Activated CD8-positive, alpha-beta memory T cell treated with anti-CD3 and anti-CD28 coated beads, Interleukin-2, amount 10 ng/mL, durations not matched to agents 7 days and 5 days (primary cell): ENCODE measurements at places on chromosomes 13 and 19. TPM values are rescaled to one million over a fixed set of nuclear protein-coding genes. Genes with fewer than 3 reads are reported as not detected.

GRCh38 chr19:58555920-58556621, 1.2 kb upstream of the CHMP2A start:
- no peak for DNase-seq

Gene TMEM59L
- not detected for total RNA-seq

DNA sequence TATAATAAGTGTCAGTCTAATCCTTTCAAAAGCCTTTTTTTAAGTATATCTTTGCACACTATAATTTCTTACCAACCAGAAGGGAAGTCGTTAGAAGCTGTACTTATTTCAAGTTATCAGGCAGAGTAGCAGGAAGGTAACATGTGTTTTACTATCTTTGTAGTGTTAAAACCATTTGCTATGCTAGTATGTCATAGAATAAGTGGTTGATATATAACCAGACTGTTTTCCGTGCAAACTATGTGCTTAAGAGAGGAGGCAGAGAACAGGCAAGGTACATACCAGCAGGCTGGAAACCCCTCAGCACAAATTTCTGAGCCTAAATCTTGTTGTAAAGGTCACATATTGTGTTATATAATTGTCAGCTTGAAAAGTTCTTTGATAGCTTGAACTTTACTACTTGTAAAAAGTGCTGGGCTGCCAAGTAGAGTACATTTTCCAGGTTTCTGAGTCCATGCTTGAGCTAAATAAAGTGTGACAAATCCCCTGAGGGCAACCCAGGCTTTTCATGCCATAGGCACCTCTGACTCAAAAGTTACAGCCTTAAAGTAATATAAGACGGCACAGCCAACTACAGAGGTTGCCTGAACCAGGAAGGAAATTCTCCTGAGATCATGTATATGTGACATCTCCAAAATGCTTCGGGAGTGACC, 1297.4 kb downstream of the PCDH9 start:
- no peak for DNase-seq

Gene RFPL4AL1
- total RNA-seq = not detected

- DNase-seq = no peak
Measured at GRCh38 chr19:50536662-50537305, 23.1 kb upstream of the ASPDH start.

- DNase-seq = no peak
Measured at GRCh38 chr13:29810145-29810742, 40.2 kb downstream of the UBL3 start.
